ENCODE measurements at places on chromosomes 12 and 14. TPM values are rescaled to one million over a fixed set of nuclear protein-coding genes. Genes with fewer than 3 reads are reported as not detected.

Gene ENDOU
- total RNA-seq: not detected

Gene NOP9
- total RNA-seq: 17.7 TPM

DNA sequence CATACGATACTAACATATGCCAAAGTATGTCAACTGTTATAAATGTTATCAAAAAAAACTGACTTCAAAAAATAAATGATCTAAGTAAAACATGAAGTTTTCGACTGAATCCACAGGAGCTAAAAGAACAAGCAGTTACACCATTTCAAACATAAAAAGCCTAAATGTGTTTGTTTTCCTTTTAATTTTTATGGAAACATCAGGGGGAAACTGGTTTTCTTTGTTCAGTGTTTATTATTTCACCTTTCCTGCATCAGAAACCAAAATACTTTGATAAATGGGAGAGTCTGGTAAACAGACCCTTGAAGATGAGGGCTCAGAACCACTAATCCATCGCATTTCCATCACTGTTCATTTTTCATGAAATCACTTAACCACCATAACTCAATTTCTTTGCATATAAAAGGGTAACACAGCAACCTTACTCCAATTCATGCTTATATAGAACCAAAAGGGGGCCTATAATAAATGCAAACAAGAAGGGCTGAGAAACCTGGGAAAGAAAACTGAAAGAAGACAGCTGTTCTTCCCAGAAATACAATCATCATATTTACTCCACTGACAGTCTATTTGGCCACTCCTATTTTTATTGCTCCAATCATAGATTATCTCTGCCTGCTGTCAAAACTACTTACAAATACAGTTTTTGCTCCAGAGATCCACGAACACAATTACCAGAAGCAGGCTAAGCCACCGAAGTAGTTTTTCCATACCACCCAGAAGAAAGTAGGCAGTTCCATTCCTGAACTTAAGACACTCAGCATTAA, 17.0 kb downstream of the FGD6 start:
- DNase-seq: no peak

GRCh38 chr12:122850695-122851350, 15.6 kb downstream of the HIP1R start:
- DNase-seq: no peak

DNA sequence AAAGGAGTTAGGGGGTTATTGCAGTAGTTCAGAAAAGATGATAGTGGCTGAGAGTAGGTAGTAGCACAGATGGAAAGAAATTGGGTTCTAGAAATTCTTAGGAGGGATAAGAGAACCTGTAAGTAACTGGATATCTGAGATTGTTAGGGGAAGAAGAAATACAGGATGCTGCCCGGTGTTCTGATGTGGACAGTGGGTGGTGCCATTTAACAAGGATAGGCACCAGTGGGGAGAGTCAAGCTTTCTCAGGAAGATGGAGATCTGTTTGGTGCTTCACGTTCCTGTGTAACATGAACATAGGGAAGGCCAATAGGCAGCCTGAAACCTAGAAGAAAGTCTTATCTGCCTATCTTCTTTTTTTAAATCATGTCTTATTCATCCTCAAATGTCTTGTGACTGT, 245.9 kb downstream of the NPAS3 start:
- DNase-seq: no peak

- DNase-seq: peak; percentile 80
These were observed 37.5 kb downstream of the CCNK start for GRCh38 chr14:99518441-99519346.

DNA sequence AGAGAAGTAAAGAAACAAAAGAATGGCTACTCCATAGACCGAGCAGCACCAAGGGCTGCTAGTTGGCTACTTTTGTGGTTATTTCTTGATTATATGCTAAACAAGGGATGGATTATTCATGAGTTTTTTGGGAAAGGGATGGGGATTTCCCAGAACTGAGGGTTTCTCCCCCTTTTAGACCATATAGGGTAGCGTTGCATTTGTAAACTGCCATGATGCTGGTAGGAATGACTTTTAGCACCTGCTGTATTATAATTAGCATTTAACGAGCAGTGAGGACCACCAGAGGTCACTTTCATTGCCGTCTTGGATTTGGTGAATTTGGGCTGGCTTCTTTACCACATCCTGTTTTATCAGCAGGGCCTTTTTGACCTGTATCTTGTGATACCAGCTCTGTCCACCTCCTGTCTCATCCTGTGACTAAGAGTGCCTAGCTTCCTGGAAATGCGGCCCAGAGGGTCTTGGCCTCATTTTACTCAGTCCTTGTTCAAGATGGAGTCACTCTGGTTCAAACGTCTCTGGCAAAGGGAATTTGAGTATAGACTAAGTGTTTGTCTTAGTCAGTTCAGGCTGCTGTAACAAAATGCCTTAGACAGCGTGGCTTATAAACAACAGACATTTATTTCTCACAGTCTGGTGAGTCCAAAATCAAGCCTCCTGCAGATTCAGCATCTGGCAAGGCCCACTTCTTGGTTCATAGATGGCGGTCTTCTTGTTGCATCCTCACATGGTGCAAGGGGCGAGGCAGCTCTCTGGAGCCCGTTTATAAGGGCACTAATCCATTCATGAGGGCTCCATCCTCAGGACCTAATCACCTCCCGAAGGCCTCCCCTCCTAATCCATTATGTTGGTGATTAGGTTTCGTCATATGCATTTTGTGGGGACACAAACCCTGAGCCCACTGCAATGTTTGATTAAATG, 348.3 kb upstream of the SFSWAP start:
- DNase-seq: no peak

- DNase-seq: no peak
These were observed 192.6 kb upstream of the CCDC196 start for GRCh38 chr14:66293533-66294105.

DNA sequence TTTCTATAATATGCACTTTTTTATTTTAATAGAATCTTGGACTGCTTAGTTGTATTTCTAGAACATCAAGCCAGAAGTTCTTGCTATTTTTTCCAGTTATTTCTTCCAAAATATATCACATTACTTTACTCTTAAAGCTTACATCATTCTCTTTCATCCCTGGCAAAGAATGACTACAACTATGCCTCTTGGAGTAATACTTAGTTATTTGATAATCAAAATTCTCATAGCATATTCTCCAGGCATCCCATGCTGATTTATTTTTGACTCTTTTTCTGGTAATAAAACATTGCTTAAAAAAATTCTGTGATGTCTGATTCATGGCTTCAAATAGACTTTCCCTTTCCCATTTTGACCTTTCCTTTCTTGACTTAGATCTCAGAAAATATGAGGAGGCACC, 118.7 kb upstream of the TSPAN8 start:
- DNase-seq: no peak

DNA sequence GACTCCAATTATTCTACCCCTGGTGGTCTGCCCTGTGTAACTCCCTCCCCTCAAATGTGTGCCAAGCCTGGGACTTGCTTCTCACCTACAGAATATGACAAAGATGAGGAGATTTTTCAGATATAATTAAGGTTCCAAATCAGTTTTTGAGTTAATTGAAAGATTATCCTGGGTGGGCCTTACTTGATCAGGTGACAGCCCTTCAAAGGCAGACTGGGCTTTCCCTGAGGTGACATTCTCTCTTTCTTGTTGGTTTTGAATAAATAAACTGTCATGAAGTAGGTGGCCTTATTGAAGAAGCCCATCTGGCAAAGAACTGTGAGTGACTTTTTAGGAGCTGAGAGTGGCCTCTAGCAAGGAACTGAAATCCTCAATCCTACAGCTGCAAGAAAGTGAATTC, 106.0 kb downstream of the BRMS1L start:
- DNase-seq: no peak

DNA sequence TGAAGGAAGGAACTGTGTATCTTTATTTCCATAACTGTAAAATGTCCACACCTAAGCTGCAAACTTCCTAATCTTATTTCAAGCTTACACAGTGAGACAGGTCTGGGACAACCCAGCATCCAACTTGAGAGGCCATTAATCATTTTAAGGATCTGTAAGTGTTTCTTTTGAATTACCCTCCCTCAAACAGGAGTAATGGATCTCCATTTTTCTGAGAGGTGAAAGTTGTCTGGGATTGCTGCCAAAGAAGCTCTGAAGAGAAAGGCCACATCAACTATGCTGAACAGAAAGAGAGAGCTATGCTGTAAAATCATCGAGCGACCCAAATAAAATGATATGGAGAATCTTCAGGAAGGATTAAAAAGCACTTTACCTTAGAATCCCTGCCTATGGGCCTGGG, 131.7 kb upstream of the CPNE8 start:
- DNase-seq: no peak
